ACHN (cell line): ENCODE measurements at places on chromosomes 12 and 14.

DNA sequence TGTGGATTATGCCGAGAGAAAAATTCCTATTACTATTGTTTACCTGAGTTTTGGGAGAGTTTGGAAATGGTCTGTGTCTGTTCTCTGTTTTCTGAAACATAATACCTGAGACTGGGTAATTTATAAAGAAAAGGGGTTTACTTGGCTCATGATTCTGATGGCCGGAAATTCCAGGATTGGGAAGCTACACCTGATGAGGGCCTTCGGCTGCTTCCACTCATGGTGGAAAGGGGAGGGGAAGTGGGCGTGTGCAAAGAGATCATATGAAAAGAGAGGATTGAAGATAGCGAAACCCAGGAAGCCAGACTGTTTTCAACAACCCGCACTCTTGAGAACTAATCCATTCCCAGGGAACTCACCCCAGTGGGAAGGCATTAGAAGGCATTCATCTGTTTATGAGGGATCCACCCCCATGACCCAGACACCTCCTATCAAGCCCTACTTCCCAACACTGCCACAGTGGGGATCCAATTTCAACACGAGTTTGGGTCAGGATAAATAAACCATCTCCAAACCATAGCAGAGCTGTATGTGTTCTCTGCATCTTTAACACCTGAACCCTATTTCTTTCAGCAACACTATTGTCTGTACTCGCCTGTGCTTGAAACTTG, 51.1 kb downstream of the APAF1 start:
- no peak for DNase-seq

DNA sequence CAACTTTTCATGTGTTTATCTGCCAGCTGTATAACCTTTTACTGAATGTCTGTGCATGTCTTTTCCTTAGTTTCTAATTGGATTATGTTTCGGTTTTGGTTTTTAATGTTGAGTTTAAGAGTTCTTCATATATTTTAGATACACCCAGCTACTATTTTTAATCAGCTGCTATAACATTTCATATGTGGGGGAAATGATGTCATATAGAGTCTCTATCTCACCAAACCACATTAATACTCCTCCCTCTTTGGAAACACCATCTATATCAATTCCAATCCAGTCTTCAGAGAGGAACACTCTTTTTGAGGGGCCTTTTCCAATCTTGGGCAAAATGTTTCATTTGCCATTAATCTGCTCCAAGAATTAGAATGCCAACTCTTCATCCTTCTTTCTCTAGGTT, 28.5 kb upstream of the GCH1 start:
- no peak for DNase-seq

GRCh38 chr14:85315733-85316290, 214.1 kb upstream of the FLRT2 start:
- DNase-seq: no peak

- DNase-seq: no peak
These were observed 48.3 kb downstream of the SEL1L start for GRCh38 chr14:81485372-81485771.

DNA sequence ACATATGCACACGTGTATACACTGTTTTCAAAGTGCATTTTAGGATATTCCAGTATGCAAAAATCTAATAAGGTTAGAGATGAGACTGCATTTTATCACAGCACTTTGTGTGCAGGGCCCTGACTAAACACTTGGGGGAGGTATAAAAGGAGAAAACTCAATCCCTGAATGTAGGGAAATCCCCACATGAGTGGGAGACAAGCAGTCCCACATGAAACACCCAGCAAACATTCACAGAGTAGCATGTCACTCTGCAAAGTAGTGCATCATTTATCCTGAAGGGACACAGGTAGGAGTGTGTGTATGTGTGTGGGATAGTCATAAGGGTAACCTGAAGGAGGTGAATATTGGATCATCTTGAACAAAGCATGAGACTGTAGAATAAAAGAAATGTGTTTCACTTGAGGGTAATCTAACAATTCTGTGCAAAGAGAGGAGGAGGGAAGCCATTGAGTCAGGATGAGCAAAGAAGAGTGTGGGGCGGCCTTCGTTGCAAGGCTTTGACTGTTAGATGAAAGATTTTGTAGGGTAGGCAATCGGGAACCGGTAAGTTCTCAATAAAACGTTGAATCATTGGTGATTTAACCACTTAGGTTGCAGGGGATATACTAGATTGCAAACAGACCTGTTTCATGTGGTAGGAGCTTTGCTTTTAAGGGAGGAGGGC, 2.9 kb downstream of the PRPF40B start:
- DNase-seq: no peak

DNA sequence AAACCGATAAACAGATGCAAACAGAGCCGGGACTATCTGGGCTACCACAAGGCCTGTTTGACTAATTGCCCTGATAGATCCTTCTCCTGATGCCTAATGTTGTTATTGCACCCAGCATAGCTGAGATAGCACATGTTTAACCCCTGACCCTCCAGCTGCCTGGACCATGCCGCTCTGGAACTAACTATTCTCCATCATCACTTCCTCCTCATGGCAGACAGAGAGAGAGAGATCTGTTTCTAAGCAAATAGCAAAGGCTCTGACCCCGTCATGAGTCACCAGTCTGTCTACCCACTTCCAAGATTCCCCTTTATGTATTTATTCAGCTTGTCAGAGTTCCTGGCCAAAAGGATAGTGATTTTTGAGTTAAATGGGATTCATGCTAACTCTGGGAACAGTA, 58.2 kb upstream of the FLRT2 start:
- peak; percentile 7 for DNase-seq

GRCh38 chr14:95496111-95496681, 20.3 kb downstream of the SYNE3 start:
- DNase-seq: no peak

DNA sequence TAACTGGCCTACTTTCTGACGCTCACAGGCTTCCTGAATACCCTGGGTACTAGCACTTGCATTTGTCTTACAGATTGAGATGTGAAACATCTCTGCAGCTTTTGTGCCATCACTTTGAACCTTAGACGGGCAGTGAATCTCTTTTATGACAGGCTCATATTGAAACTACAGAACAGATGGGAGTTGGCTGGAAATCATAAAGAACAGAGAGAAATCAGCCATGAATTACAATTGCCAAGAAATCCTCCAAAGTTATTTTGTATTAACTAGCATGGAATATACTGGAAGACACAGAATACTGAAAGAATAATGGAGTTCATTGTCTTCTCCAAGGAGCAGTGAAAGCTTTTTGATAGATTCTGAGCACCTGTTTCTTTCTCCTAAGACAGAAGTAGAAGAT, 32.7 kb downstream of the MYF5 start:
- no peak for DNase-seq

GRCh38 chr12:42360747-42361403, 34.9 kb downstream of the PPHLN1 start:
- DNase-seq: no peak

DNA sequence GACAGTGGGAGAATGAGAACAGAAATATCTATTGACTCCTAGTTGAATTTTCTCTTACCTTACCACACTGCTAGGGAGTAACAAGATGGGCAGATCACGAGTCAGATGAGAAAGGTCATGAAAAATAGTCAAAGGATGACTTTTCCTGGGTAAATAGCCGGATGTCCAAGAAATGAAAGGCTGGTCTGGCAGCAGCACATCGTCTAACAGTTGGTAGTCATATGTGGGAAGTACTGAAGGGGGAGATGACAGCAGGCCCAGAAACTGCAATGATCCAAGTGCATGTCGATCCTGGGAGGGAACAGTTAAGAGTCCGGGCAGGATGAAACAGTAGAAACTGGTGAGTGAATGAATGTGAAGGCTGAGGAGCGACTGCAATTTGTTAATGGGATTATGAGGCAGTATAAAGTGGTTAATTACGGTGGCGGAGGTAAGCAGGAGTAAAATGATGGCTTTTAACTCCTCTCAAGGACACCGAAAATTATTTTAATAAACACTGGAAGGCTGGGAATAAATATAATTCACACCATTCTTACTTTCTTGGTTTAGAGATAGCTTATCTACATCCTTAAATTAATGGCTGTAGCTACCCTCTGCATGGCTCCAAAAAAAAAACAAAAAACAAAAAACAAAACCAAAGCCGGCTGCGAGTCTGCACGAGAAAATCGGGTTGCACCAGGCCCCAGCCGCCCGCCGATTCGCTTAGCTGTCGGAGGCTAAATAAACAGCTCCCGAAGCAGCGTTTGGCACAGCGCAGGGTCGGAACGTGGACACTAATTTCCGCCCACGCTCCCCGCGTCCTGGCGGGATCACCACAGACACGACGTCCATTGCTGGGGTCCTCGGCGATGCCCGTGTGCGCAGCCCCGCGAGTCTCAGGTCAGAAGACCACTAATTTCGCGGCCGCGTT, 1.0 kb upstream of the ERC1 start:
- DNase-seq: peak; percentile 74

- no peak for DNase-seq
These were observed 6.8 kb upstream of the TEX22 start for GRCh38 chr14:105391541-105391940.

DNA sequence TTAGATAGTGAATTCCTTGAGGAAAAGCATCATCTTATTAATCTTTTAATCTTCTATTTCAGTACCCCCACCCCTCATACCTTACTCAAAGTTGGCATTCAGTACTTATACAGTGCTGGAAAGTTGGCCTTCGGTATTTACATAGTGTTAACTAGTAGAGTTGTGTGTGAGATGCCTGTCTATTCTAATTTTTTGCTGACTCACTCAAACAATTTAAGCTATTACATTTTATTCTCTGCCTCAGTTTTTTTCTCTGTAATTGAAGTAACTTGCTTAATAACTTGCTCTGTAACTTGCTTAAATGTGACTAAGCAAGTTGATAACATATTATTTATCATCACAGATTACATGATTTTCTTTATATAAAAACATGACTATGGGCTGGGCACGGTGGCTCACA, 20.3 kb downstream of the DNAL1 start:
- no peak for DNase-seq

- no peak for DNase-seq
These were observed 97.6 kb downstream of the EFCAB11 start for GRCh38 chr14:89856871-89857345.

DNA sequence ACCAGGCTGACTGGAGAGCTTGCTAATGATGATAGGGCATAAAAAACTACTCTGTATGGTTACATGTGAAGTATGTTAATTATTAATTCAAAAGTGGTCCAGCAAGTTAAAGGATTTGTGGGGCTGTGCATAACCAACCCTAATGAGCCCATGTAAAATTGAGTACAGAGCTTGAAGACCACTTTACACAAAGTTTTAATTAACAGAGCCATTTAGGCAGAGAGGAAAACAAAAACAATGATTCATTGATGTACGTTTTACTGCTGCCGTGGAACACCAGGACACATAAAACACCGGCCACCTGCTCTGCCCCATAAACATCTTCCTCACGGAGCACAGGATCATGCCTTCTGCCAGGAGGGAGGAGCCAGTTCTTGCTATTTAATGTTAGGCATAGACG, 83.5 kb downstream of the RIMBP2 start:
- DNase-seq: no peak

DNA sequence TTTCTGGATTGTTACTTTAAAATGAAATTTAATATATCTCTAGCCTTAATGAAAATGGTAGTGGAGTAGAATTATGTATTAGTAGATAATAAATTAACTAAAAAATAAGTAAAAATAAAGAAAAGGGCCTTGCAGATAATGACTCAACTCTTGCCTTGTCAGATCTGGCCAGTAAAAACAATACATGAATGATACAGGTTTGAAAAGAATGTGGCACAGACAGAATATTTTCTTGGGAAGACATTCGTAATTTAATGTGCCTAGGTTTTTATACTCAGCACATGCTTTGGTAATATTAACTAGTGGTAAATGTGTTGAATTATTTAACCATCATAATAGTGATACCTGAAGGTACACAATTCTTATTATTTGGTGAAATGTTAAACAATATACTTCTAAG, 28.3 kb downstream of the ATF7IP start:
- DNase-seq: no peak

- DNase-seq: no peak
These were observed 119.8 kb downstream of the TMEM121 start for GRCh38 chr14:105646175-105646574.

DNA sequence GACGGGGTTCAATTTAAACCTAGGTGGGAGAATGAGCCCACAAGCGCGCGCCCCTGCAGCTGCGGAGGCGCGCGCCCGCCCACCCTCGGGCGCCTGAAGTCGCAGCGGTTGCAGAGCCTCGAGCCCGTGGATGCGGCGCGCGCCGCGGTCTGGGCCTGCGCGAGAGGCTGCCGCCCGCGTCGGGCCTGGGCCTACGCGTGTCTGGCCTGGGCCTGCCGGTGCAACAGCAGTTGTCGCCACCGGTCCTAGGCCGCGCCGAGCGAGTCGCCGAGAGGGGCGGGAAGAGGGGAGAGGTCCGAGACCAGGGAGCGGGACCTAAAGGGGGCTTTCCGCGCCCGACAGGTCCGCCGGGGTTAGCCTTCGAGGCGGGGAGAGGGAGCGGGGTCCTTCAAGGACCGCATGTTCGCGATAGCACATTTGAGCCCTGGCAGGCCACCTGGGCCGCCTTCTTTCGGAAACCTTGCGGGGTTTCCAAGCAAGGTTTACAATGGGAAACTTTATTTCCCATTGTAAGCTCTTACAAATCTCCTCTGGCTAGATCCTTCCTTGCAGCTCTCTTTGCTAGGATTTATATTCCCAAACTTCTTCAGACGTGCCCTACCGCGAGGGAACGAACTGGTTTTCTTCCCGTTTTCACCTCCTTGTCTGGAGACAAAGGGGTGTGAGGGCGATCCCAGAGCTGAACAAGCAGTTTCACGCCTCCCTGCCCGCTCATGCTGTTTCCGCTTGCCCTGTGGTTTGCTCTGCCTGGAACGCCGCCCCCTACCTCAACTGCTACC, 6.8 kb downstream of the SIX6 start:
- no peak for DNase-seq

DNA sequence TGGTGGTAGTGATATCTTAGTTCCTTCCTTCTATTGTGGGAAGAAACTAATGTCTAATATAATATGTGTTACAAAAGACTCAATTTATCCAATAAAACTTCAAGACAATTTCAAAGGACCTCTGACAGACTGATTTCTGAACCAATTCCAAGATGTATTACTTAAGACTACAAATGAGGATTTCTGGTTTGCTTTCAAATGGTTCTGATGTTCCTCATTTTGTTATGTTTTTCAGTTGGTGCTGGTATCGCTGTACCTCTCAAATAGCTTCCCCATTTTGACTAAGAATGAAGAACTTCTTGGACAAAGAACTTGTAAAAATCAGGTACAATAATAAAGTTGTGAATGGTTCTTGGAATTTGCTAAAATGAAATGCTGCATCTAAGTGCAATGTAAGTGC, 19.4 kb upstream of the MBIP start:
- DNase-seq: no peak

GRCh38 chr14:75489480-75489837, 32.8 kb upstream of the BATF start:
- DNase-seq: no peak
